GM12878 (cell line): ENCODE measurements at places on chromosomes 7 and 10. TPM values are rescaled to one million over a fixed set of nuclear protein-coding genes. Genes with fewer than 3 reads are reported as not detected.

DNA sequence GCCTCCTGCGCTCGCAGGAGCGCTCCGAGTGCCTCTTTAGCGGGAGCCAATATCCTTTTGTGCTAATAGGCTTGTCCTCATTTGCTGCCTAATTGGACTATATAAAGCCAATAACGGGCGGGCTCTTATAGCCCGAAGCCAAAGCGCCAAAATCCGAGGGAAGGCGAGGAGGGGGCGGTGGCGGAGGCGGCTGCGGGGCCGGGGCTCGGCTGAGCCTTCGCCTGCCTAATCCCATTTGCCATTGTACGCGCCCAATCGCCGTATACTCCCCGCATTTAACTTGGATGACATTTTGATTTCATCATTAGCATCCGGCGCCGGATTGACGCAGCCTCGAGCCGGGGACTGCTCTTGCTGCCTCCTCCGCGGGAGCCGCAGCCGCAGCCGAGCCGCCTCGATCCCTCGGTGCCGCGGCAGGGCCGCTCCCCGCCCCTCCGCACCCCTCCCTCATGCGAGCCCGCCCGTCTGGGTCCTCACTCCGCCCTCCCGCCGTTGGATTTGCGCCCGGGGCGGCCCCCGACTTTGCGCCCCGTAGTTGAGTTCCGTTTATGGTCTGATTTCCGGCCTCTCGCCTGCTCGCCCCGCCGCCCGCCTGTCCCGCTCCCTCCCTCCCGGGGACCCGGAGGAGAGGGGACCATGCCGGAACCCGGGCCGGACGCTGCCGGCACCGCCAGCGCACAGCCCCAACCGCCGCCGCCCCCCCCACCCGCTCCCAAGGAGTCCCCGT lies at the start of gene HMX3:
HMX3 (plus strand) TSS at position 556 of the 727 bp plus-strand sequence; CDS start at position 637, 81 bp downstream.
- H3K27ac ChIP-seq = peak within 1 kb of the TSS; percentile 54
- H3K36me3 ChIP-seq = no peaks in the 10 kb centered on the region
- peaks cover 2% of the 10 kb centered on the region; the same call in 1 of the 2 replicates for H3K27me3 ChIP-seq
- H3K4me3 ChIP-seq = peak within 1 kb of the TSS; percentile 86
- peaks cover 7% of the 10 kb centered on the region for H3K4me1 ChIP-seq

GRCh38 chr10:60508037-60508436 lies 118.4 kb upstream of the ANK3 start:
- H3K4me3 ChIP-seq = no peak overlapping the region
- H3K4me1 ChIP-seq = no peaks in the 10 kb centered on the region
- DNase-seq = no peak
- H3K36me3 ChIP-seq = no peaks in the 10 kb centered on the region
- H3K27me3 ChIP-seq = no peaks in the 10 kb centered on the region; the same call in 1 of the 2 replicates

DNA sequence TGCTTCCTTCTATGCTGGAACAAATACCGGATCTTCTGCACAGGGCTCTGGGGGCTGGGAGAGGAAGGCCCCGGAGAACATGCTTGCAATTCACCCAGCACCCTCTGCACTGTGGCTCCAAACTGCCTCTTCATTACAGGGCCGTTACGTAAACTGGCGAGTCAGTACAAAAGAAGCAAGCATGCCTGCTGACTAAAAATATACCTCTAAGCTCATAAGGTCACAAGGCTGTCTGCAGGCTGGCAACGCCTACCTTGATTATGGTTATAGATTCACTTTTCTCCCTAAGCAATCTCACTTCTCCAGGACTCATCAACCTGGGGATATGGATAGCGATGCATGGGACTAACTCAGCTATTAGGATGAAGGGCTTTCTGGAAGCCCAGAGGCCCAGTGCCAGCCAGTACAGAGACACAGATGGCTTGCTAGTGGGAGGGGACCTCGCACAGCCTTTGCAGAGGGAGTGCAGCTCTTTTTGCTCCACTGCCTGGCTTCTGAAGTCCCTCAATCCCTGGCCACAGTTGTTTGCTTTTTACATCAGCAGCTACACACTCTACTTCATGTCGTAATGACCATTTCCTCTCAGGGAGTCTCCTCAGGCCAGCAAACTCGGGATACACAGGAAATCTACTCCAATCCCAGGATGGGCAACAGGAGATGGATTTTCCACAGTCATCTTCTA lies 96.1 kb downstream of the SH3PXD2A start:
- peaks cover 9% of the 10 kb centered on the region for H3K4me1 ChIP-seq
- no peak overlapping the region for H3K27ac ChIP-seq
- no peaks in the 10 kb centered on the region for H3K36me3 ChIP-seq
- no peak overlapping the region for H3K4me3 ChIP-seq
- no peaks in the 10 kb centered on the region for H3K27me3 ChIP-seq

- peaks cover 5% of the 10 kb centered on the region; the same call in 1 of the 2 replicates for H3K4me1 ChIP-seq
- no peak overlapping the region for H3K4me3 ChIP-seq
- no peak for DNase-seq
- H3K27ac ChIP-seq = no peak overlapping the region
- no peaks in the 10 kb centered on the region for H3K27me3 ChIP-seq
- H3K36me3 ChIP-seq = peaks cover 5% of the 10 kb centered on the region; the same call in 1 of the 2 replicates
Measured at GRCh38 chr10:18611168-18611567, 40.2 kb downstream of the NSUN6 start.

DNA sequence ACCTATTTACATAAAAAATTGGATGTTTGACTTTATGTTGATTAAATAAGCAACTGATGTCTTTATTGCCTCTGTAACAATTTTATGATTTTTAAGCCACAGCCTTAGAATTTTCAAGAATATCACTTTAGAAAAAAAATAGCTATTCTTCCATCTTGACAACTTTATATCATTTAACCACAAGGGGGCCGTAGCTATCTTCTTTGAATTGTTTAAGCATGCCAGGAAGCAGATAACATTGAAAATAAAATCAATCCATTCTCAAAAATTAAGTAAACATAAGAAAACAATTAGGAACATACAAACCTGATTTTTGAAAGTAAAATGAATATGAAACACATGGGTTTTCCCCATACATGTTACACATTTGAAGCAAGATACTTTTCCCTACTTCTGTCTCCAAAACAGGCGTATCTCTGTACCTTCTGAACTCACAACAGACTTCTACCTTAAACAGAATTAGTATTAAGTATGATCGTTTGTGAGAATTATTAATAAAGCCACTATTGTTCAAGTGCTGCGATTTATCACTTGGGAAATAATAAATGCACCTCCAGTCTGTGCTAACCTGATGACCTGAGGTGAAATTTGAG lies 209.0 kb downstream of the CACNA2D1 start:
- no peaks in the 10 kb centered on the region for H3K27me3 ChIP-seq
- no peak overlapping the region for H3K27ac ChIP-seq
- no peak overlapping the region for H3K4me3 ChIP-seq
- no peak for DNase-seq
- H3K36me3 ChIP-seq = no peaks in the 10 kb centered on the region
- H3K4me1 ChIP-seq = no peaks in the 10 kb centered on the region

GRCh38 chr7:69067397-69067796 lies 530.9 kb upstream of the AUTS2 start:
- no peaks in the 10 kb centered on the region for H3K4me1 ChIP-seq
- H3K4me3 ChIP-seq = no peak overlapping the region
- DNase-seq = no peak
- no peaks in the 10 kb centered on the region for H3K27me3 ChIP-seq

DNA sequence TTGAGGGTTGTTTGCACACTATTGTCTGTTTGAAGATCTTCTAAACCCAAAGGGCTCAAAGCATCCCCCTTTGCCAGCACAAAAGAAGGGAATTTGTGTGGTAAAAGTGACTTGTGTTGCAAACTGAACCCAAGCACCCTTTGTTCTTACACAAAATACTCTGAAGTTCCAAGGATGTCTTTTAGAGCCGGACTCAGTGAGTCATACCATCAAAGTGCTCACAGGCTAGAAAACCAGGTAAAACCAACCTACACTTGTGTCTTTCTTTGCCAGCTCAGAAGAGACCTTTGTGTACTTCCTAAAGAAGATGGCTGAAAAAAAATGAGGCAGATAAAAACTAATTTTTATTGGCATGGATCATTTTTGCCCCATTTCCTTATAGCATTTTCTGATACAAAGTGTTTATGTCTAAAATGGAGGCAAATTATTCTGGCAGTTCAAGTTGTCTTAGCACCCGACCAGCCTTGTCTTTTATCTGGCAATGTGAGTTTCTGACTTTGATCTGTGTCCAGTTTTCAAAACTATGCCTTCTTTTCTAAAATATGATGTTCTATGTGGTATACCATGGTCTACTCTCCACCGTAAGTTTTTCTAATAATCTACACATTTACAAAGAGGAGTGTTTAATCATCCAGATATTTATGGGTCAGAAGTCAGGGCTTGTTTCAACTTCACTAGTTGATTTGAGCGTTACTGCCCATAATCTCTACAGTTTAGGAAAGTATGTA lies 128.4 kb upstream of the FZD1 start:
- H3K4me3 ChIP-seq = no peak overlapping the region
- H3K27ac ChIP-seq = no peak overlapping the region
- DNase-seq = no peak
- no peaks in the 10 kb centered on the region for H3K27me3 ChIP-seq
- no peaks in the 10 kb centered on the region for H3K4me1 ChIP-seq
- H3K36me3 ChIP-seq = no peaks in the 10 kb centered on the region

DNA sequence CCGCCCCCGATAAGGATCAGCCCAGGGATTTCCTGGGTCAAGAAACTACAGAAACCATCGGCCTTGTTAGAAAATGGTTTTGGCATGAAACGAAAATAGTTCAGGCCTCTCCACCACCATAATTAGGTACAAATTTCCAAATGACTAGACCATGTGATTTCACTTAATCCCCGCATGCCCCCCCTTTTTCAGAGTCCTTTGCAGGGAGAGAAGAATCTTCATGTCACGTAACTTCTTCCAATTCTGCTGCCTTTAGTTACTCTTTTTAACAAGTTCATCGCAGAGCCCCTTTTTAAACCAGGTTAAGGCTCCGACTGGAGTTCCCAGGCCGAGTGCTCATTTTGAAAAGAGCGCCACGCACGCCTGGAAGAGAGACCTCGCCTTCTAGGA lies 3.4 kb downstream of the PDGFA start:
- no peaks in the 10 kb centered on the region; the same call in 1 of the 2 replicates for H3K36me3 ChIP-seq
- no peak for DNase-seq
- H3K4me3 ChIP-seq = no peak overlapping the region
- no peaks in the 10 kb centered on the region for H3K4me1 ChIP-seq
- no peak overlapping the region for H3K27ac ChIP-seq

DNA sequence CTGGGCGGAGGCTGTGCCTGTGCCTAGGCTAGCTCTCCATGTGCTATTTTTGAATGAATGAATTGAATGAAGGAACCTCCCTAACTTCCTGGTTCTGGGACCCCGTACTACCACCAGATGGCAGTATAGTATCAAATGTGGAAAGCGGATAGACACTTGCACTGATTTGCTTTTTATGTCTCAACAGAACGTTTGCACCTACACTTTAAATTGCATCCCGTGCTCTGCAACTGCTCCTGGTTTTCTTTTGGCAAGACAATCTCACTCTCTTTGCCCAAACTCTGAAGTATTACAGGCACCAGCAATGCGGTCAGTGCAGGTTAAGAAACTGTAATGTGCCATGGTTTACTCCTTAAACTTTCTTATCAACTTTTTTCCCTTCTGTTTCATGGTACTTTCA lies 6.5 kb downstream of the FZD8 start:
- no peaks in the 10 kb centered on the region for H3K4me1 ChIP-seq
- peak; percentile 20 for DNase-seq
- H3K36me3 ChIP-seq = no peaks in the 10 kb centered on the region
- no peaks in the 10 kb centered on the region; the same call in 1 of the 2 replicates for H3K27me3 ChIP-seq
- H3K4me3 ChIP-seq = no peak overlapping the region

DNA sequence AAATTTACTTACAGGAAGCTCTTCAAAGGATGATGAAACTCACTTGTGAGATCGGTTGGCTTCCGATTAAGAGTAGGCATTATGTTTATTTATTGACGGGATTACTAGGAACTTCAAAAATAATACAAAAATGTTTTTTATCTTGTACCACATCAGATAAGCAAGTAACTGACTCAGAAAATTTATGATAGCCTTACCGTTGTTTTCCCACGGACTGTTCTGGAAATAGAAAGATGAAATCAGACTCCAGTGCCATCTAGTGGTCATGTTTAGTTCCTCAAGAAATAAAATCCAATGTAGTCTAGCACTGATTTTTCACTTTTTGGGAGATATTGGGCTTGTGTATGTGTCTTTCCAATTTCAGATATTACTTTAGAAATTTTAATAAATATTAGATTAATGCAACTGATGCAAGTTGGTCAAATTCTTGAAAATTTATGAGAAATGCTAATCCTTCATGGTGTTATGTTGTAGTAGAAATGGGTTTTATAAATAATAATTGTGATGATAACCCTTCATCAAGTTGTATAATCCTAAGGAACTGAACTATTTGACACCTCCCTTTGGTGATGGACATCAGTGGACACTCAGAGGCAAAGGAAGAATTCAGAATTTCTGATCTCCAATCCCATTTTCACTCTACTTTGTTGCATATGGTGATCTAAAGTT lies 168.8 kb downstream of the TMEM26 start:
- H3K4me1 ChIP-seq = peaks cover 14% of the 10 kb centered on the region; the same call in 1 of the 2 replicates
- H3K27ac ChIP-seq = no peak overlapping the region
- DNase-seq = no peak
- no peak overlapping the region for H3K4me3 ChIP-seq

The GIGYF1 gene
- total RNA-seq = 44.2 and 47.2 TPM in 2 replicates

The PLXDC2 gene
- total RNA-seq = 0.08 and 0.31 TPM in 2 replicates

The CRYGN gene
- not detected in 2 replicates for total RNA-seq

The PNLIPRP1 gene
- 0.74 and 1.5 TPM in 2 replicates for total RNA-seq

The KAZALD1 gene
- total RNA-seq = 4.3 and 4.7 TPM in 2 replicates
